ENCODE measurements at places on chromosomes 3 and 15.

- DNase-seq: no peak
Measured at GRCh38 chr3:191070201-191070600, 128.8 kb upstream of the OSTN start.

GRCh38 chr3:140597792-140598191 lies 80.1 kb upstream of the TRIM42 start:
- DNase-seq: no peak

GRCh38 chr3:150721285-150722130 lies 17.8 kb upstream of the ERICH6 start:
- no peak for DNase-seq

- DNase-seq: no peak
Measured at GRCh38 chr15:67089217-67090193, 24.1 kb downstream of the SMAD3 start.

GRCh38 chr15:67184208-67184925 lies 70.1 kb downstream of the AAGAB start:
- DNase-seq: no peak

GRCh38 chr3:173653781-173654180 lies 256.2 kb downstream of the NLGN1 start:
- no peak for DNase-seq

GRCh38 chr3:12508291-12508700 lies 24.0 kb downstream of the TSEN2 start:
- no peak for DNase-seq

DNA sequence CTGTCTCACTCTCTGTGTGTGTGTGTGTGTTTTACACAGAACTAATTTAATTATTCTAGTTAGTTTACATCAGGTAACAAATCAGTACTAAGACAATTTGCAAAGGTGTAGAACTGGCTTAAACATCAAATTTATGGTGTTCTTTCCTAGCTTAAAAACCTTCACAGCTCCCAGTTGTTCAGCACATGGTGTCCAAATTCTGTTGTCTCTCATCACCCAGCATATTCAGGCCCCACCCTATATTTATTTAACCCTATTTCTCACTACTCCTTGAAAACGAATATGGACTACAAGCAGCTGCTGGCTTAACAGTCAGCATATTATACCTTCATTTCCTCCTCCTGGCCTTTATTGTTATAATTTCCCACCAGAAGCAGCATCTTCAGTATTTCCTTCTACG lies 1.2 kb downstream of the IL20RB start:
- DNase-seq: no peak

DNA sequence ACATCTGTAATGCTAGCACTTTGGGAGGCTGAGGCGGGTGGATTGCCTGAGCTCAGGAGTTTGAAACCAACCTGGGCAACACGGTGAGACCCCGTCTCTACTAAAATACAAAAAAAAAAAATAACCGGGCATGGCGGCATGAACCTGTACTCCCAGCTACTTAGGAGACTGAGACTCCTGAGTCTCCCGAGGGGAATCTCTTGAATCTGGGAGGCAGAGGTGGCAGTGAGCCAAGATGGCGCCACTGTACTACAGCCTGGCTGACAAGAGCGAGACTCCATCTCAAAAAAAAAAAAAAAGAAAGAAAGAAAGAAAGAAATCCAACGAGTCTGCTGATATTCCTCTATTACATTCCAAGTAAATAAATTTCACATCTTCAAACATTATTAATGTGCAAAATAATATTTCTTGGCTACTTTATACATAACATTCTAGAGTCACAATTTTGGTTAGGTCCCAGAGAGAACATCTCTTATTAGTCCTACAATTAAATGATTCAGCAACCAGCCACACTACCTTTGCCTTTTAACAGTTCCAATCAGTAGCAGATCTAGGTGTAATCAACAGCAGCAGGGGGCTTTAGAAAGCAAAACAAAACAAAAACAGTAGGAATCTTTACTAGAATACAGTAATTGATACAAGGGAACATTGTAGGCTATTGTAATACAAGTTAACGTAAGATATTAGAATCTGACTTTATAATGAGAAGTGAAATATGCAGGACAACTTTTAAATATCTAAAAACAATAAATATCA lies 195.8 kb downstream of the TBC1D5 start:
- DNase-seq: no peak

DNA sequence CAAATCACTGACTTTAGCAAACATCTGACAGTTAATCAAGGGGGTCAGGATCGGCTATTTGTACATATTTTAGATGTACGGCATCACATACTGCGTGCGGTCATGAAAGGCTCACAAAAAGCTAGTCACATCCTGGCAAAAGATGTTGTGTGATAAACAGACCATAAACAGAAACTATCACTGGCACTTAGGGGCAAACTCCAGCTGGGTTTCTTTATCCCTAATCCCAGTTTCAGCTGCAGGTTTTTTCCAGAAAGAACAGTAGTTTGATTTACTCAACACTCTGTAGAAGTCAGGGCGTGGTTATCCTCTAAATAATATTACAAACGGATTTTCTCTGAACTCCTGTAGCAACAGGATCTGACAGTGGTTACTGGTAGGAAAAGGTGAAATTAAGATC lies 112.4 kb upstream of the BHLHE40 start:
- DNase-seq: peak; percentile 28

- DNase-seq: no peak
Measured at GRCh38 chr3:14801668-14802380, 16.9 kb upstream of the FGD5 start.

- no peak for DNase-seq
Measured at GRCh38 chr3:130488288-130488687, 28.7 kb upstream of the COL6A6 start.

DNA sequence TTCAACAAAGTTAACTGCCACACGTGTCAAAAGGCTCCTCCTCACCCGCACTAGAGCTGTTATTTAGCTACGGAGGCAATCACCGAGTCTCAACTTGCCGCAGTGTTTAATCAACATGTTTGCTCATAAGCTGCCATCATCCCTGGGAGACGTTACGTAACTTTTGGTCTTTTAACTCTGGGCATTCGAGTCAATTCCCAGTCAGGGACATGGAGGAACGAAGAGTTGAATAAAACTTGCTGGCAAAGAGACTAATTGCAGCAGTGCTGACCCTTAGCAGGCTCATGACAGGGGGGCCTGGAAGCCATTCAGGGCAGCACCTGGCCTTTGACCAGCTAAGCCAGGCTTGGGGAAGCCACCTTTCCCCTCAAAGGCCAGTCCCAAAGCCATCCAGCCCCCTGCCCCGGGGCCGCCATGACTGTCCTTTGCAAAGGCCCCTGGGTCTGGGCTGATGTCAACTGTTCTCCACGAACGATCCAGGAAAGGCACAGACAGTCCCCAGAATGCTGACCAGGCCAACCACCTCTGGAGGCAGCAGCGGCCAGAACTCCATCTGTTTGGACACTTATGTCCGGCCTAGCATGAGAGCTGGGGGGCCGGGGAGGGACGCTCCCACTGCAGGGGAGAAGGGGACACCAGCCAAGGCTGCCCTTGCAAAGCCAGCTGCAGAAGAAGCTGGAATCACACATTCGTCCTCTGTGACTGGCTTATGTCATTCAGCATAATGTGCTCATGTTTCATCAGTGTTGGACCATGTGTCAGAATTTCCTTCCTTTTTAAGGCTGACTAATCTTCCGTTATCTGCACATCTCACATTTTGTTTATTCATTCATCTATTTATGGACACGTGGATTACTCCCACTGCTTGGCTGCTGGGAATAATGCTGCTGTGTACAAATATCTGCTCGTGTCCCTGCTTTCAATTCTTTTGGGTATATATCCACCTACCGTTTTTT lies 43.7 kb downstream of the PCSK6 start:
- DNase-seq: no peak

DNA sequence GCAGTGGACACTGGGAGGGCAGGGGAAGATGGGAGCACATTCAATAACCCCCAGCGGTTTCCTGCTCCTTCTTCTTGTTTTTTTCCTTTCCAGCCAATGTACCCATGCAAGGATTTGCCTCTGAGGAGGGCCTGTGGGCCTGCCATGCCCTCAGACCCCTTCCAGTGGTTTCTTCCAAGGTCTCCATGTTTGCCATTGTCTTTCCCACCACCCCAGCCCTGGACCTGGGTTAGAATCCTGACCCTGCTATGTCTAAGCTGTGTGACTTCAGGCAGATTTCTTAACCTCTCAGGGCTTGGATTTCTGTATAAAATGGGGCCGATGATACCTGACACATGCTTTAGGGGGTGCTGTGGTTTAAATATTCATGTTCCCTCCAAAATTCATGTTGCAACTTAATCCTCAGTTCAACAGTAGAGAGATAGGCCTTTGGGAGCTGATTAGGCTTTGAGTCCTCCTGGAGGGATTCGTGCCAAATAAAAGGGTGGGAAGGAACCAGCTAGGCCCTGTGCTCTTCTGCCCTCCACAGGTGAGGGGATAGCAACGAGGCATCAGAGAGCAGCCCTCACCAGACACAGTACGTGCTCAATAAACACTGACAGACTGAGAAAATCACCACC lies 46.3 kb upstream of the FLNB start:
- no peak for DNase-seq

GRCh38 chr3:175428466-175428865 lies 569.3 kb downstream of the NAALADL2 start:
- DNase-seq: no peak

GRCh38 chr15:89087161-89087829 lies 961 bp upstream of the ABHD2 start:
- DNase-seq: no peak

DNA sequence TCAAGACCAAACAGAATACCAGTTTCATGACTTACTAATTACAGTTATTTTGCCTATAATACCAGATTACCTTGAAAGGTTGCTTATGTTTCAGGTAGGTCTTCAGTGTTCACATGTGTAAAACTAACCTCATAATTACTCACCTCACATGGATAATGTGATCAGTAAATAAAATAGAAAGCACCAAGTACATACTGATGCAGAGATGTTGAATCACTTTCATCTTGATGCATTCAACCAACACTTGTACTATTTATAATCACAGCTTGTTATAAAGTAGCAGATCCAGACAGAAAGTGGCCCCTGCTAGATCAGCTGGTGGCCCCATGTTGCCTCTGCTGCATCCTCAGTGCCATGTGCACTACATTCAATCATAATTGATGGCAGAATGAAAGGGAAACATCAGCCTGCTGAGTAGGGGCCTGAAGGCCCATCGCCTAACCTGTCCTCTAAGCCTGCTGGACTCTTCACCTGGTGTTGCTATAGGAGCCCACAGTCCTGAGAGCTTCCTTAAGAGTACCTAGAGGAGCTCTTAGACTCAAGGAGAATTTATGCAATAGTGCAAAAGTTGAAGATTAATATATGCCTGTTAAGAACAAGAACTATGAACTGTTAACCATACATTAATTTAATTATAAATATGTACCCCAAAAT lies 154.3 kb downstream of the PLCL2 start:
- DNase-seq: no peak

GRCh38 chr15:90358124-90359033 lies 6.3 kb downstream of the ZNF774 start:
- peak; percentile 52 for DNase-seq

- DNase-seq: no peak
Measured at GRCh38 chr3:101998256-101998926, 149.1 kb downstream of the NFKBIZ start.

GRCh38 chr15:64905119-64905831 lies 6.4 kb upstream of the ANKDD1A start:
- DNase-seq: peak; percentile 83

- no peak for DNase-seq
Measured at GRCh38 chr3:101292027-101292426, 28.3 kb downstream of the IMPG2 start.

- DNase-seq: no peak
Measured at GRCh38 chr3:50050361-50050760, 38.4 kb upstream of the RBM5 start.

DNA sequence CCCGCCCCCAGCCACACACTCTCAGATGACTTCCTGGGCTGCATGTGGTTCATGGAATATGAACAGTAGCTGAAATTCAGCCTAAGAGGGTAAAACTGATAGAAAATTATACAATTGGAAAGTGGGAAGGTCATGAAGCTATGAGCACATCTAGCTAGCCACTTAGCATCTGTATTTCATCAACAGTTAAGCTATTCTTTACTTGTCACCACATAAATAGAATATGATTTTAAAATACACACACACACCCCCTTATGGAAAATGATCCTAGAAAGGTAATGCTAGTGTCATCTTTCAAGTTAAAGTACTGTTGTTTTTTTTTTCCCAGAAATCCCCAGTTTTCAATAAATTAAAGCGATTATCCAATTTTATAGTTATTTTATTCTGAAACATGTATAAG lies 3.6 kb downstream of the MAP4 start:
- no peak for DNase-seq

DNA sequence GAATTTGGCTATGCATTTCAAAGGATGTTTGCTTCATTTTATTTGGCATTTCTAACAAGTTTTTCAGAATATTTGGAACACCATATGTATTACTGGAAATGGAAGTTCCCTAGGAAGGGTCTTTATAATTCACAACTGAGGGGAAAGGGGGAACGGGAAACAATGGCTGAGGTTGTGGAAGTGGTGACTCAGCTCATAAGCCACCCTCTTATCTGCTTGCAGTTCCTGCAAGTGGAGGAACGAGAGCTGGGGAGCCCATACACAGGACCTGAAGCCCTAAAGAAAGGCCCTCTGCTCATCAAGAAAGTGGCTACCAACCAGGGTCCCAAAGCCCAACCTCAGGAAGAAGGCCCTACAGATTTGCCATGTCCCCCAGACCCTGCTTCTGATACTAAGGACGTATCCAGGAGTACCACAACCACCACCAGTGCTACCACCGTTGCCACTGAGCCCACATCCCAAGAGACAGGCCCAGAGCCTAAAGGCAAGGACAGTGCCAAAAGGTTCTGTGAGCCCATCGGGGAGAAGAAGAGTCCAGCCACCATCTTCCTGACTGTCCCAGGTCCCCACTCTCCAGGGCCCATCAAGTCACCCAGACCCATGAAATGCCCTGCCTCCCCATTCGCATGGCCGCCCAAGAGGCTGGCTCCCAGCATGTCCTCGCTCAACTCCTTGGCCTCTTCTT lies 37.9 kb downstream of the ESYT3 start:
- DNase-seq: no peak

DNA sequence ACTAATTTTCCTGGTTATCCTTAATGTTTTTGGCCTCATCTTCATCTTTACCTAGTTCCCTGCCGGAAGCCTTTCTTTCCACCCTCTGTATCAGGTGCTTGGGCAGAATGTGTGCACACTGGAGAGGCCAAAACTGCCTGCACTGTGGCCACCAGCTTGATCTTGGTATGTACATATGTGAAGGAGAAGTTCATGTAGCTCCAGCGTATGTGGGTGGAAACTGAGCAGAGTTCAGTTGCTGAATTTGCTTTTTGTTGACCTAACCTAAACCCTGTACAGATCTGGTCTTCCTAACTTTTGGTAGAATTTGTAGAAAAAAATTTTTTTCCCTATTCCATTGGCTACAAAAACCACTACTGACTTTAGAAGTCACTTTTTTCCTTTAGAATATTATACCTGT lies 65.9 kb upstream of the IGSF10 start:
- DNase-seq: no peak

- peak; percentile 38 for DNase-seq
Measured at GRCh38 chr3:10223676-10224639, 24.3 kb upstream of the TATDN2 start.

GRCh38 chr3:133477487-133477886 lies 77.6 kb downstream of the BFSP2 start:
- DNase-seq: no peak

- DNase-seq: no peak
Measured at GRCh38 chr3:14467814-14468620, 65.6 kb downstream of the SLC6A6 start.
